ENCODE measurements at places on chromosomes 3 and 15. TPM values are rescaled to one million over a fixed set of nuclear protein-coding genes. Genes with fewer than 3 reads are reported as not detected.
A peak's percentile ranks its signal among the peaks of the same experiment; 100 is the strongest.

FEZF2 gene
- not detected for total RNA-seq

GRCh38 chr15:34693053-34693744 is 61.6 kb downstream of the GJD2 start:
- DNase-seq: peak; percentile 66

GRCh38 chr15:40269604-40270003 is 13.3 kb downstream of the ANKRD63 start:
- no peak for DNase-seq

- no peak for DNase-seq
These were observed 90.2 kb upstream of the VGLL4 start for GRCh38 chr3:11733914-11734313.

- peak; percentile 29 for DNase-seq
These were observed 22.0 kb downstream of the SLC7A14 start for GRCh38 chr3:170563712-170564423.

Data from Daoy (cell line).